Non-pigmented ciliary epithelial cell (primary cell): ENCODE measurements at places on chromosomes 1 and 21.

GRCh38 chr1:33738536-33738935 is 125.3 kb upstream of the HMGB4 start:
- DNase-seq = no peak

DNA sequence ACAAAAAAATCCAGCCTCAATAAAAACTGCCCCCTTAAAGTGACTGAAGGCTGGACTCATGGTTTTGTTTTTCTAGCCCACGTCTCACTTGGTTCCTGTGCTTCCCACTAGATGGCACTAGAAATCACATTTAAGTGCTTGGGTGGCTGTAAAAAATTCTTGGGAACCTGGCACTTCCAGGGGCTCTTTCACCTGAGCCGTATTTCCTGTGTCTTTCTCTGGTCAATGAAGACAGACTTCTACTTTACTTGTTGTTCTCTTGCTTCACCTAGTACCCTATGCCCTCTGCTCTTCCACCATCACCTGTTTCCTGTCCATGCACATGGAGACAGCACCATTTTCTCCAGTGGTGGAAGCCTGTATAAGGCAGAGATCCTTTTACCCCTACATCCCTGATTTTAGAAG is 20.0 kb downstream of the METTL13 start:
- DNase-seq = no peak

DNA sequence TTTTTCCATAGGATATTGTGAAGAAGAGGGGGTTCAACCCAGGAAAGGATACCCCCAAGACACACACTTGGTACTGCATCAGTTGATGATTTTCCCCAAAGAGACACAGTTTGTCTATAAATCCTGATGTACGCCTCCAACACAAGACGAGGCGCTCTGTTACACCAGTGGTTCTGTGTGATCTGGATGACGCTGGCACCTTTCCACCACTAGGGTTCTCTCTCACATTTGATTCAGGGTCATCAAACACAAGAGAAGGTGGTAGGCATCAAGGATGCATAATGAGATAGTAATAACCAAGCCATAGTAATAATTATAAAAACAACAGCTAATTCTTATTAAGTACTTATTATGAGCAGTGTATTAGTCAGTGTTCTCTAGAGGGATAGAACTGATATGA is 508.8 kb upstream of the ZP4 start:
- no peak for DNase-seq

- no peak for DNase-seq
These were observed 67.6 kb downstream of the MAB21L3 start for GRCh38 chr1:116178837-116179236.

- DNase-seq = no peak
These were observed 66.6 kb upstream of the POU3F1 start for GRCh38 chr1:38113159-38113666.

DNA sequence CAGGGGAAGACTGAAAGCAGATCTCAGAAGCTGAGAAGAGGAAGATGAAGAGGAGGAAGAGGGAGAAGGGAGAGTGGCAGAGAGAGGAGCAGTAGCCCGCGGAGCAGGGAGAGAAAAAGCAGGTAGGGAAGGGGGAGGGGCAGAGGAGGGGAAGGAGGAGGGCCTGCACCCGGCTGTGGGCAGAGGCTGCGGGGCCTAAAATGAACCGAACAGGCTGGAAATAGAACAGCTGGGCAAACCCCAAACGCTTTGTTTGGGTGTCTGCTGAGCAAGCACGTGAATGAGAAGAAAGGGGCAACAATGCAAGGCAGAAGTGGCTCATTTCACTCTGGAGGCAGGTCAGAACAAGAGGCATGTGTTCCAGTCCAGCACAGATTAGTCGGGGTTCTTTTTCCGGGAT is 33.5 kb downstream of the KCNC4 start:
- no peak for DNase-seq

DNA sequence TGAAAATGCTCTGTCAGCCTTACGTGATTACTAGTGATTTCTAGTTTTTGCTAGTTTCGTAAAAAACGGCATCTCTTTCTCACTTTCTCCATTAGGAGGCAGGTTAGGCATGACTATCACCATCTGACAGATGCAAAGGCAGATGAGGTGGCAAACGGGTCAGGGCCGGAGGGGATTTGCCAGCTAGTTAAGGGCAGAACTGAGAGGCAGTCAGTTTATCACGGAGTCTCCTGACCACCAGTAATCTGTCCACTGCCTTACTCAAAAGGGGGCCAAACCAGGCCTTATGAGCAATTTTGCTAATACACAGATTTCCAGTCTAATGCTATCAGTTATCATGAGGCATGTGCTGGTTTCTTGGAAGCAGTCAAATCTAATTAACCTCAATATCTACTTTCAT is 159.3 kb downstream of the TSEN15 start:
- DNase-seq = no peak

DNA sequence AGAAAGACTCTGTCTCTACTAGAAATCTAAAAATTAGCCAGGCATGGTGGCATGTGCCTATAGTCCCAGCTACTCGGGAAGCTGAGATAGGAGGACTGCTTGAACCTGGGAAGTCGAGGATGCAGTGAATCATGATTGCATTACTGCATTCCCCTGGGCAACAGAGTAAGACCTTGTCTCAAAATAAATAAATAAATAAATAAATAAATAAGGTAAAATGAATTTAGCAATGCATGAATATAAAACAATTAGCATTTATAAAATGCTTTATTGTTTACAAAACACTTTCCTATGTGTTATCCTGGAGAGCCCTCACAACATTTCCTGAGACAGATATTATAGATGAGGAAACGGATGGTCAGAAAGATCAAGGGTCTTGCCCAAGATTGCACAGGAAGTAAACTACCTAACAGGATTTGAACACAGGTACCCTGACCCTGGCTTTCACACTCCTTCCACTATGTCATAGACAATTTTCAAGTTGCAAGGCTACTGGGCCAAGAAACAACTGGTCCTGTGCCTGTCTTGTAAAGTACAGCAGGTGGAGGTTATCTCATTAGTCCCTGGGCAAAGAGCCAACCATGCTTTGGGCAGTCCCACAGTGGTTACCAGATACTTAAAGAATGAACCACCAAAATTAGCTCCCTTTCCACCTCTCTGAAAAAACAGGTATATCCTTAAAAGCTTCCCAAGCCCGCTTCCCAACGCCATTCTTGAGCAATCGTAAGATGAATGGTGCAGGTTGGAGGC is 15.4 kb upstream of the VSIG8 start:
- no peak for DNase-seq

- DNase-seq = no peak
These were observed 1.6 kb downstream of the NPR1 start for GRCh38 chr1:153680120-153680403.

DNA sequence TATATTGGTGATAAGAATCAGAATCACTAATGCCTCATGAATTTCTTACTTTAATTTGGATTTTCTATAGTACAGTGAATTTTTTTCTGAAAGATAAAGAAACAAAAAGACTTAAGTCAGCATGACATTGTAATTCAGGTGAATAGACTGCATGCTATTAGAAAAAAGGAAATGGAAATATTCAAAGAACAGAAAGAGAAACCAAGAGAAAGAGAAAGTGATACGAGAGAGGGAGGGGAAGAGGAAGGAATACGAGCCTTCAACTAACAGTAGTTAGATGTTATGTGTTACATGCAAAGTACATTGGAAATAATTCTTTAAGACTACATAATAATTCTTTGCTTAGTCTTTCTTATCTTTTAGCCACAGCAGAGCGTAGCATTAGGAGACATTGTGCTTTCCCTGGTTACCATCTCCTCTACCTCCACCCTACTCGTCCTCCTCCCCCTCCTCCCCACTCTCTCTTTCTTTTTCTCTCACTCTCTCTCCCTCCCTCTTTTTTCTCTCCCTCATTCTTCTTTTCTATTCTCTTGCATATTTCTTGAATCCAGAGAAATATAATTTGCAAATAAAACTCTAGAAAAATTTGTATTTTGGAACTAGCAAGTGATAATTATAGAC is 46.4 kb upstream of the ADGRL4 start:
- no peak for DNase-seq

GRCh38 chr1:214494706-214495105 is 56.7 kb downstream of the PTPN14 start:
- no peak for DNase-seq

DNA sequence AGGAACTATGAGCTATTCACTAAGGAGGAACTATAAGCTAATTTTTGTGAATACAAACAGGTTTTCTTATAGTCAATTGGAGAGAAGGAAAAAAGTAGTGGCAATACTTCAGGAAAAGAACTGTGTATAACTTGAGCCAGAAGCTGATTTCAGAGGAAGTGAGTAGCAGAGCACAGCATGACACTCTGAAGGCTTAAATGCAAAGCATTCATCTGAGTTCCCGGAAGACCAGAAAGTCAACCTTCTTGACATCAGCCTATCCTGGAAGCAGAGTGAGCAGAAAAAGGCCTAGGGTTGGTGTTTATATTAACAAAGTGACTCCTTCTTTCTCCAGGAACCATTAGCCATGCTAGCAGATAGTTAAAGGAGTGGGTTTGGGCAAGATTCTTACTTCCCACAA is 545.2 kb downstream of the MRPL39 start:
- DNase-seq = no peak

DNA sequence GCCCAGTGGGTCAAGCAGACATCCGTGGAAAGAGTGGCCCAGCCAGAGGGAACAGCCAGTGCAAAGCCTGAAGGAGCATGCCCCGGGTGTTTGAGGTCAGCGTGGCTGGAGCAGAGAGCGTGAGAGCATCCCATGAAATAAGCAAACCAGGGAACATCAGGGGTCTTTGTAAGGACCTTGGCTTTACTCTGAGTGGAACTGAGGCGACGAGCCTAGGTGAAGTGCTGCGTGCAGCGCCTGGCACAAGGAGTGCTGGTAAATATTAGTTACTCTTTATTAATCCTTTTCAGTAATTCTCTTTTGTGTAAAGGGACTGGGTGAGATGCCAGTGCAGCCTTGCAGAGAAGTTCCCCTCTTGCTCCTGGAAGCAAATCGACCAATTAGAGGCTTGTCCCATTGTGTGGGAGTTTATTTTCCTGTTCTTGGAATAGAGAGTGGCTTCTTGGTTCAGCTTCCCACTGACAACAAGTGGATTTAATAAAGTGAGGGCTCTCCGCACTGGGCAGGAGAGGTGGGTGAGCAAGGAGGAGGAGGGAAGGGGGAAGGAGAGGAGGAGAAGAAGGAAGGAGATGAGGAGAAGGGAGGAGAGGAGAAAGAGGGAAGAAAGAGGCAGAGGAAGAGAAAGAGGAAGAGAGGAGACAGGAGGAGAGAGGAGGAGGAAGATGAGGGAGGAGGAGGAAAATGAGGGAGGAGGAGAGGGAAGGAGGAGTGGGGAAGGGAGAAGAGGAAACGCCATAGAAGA is 37.6 kb upstream of the DISP3 start:
- no peak for DNase-seq

GRCh38 chr1:119929643-119930315 is 33.5 kb upstream of the ADAM30 start:
- DNase-seq = no peak

GRCh38 chr1:211619033-211619996 is 40.4 kb upstream of the SLC30A1 start:
- no peak for DNase-seq

- DNase-seq = no peak
These were observed 222.6 kb downstream of the COL24A1 start for GRCh38 chr1:85933961-85934360.

- DNase-seq = peak; percentile 28
These were observed 626.6 kb downstream of the KCNT2 start for GRCh38 chr1:195981448-195982139.

DNA sequence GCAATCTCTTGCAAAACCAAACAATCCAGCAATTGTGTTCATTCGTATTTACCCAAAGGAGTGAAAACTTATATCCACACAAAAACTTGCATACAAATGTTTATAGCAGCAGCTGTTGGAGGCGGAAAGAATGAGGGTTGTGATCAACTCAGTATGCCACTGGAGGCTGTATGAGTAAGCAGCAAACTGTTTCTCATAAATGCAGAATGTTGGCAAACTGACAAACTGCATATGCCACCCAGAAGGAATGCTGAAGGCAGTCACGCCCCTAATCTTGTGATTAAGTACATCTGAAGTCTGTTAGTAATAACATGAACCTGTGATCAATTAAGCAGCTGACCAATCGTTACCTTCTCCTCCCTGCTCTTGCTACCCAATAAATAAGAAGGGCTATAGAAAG is 60.5 kb upstream of the CR2 start:
- peak; percentile 83 for DNase-seq

DNA sequence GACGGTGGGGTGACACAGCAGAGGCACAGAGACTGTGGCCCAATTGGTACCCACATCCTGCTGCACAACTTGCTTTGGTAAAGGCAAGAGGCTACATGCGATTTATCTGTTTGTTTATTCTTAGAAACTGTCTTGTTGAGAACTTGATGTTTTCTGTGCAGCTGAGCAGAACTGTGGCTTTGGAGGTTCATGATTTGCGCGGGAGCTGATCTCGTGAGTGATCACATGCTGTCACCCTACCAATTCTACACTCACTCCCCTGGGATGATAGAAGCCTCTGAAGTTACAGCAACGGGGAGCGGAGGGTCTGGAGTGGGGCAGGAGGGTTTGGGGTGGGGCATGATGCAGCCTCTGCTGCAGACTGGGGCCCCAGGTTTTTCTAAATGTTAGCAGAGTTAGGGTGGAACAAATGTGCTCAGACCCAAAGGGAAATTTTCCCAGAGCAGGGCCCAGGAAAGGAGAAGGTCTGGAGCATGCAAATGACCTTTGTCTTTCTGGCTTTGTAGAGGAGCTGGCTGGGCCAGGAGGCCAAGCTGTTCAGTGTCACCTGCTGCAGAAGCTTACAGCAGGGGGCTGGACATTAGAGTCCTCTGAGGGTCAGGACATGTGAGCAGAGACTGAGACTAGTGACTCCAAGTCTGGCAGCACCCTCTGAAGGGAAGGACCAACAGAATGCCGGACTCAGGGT is 83.6 kb downstream of the GRIK3 start:
- no peak for DNase-seq

GRCh38 chr1:205915354-205915990 is 27.8 kb downstream of the SLC26A9 start:
- no peak for DNase-seq

GRCh38 chr1:66353257-66353656 is 180.7 kb upstream of the SGIP1 start:
- DNase-seq = no peak

DNA sequence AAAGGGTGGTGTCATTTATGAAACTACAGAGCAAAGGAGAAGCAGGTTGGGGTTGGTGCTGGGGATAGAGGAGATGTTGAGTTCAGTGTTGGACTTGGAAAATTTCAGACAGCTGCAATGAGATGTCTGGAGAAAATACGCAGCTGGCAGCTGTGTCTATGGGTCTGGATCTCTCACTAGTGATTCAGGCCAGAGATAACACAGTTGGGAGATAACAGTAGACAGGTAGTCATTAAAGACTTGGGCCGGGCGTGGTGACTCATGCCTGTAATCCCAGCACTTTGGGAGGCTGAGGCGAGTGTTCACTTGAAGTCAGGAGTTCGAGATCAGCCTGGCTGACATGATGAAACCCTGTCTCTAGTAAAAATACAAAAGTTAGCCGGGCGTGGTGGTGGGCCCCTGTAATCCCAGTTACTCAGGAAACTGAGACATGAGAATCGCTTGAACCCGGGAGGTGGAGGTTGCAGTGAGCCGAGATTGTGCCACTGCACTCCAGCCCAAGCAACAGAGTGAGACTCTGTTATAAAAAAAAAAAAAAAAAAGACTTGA is 2.5 kb upstream of the TFAP2E start:
- DNase-seq = no peak
